ENCODE measurements at places on chromosomes 13 and 19.

DNA sequence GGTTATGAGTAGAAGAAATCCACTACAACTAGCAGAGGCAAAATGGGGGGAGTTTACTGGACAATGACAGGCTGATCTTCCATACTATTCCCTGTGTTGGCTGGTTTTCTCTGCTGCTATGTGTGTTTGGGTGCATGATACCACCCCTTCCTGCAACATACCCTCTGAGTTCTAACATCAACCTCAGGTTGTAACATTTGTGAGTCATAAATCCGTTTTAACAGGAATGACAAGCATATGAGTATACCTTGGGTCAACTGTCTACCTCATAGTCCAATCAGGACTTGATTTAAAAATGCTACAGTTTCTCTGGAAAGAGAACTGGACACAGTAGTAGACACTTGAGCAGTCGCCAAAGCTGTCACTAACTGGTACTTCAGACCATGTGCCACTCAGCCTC lies 422.9 kb downstream of the KCTD12 start:
- DNase-seq = no peak

DNA sequence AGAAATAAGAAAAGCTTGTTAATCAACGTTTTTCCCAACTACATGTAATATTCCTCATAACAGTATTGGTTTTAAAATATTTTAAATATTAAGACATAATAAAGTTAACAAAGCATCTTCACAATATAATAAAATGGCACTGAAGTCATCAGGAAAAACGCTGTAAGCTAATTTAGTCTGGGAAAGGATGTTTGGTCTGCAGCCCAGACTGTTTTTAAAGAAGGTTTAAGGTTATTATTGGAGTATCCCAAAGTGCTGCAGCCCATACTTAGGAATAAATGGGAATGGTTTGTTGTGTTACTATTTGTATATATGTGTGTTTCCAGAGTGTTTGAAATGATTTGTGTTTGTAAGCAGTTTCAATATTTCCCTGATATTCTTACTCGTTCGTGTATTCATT lies 192.8 kb upstream of the MAB21L1 start:
- DNase-seq = no peak

GRCh38 chr13:44537248-44537647 lies 38.9 kb downstream of the TSC22D1 start:
- DNase-seq = no peak

DNA sequence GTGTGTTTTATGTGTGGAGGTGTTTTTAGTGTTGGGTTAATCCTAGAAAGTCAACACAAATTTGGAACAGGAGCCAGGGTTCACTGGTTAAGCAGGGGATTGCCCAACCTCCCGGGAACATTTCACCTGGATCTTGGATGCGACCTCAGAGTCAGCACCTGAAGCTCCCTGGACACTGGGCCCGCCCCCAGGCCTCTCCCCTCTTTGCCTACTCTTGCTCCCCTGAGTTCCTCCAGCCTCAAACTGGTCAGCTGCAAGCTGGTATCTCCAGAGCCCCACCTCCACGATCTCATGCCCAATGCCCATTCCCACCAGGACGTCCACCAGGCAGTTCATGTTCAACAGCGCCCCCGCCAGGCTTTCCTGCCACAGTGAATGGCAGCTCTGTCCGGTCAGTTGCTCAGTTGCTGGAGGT lies 9.7 kb downstream of the HSD17B14 start:
- no peak for DNase-seq

GRCh38 chr13:110565296-110565695 lies 3.8 kb upstream of the RAB20 start:
- DNase-seq = no peak

DNA sequence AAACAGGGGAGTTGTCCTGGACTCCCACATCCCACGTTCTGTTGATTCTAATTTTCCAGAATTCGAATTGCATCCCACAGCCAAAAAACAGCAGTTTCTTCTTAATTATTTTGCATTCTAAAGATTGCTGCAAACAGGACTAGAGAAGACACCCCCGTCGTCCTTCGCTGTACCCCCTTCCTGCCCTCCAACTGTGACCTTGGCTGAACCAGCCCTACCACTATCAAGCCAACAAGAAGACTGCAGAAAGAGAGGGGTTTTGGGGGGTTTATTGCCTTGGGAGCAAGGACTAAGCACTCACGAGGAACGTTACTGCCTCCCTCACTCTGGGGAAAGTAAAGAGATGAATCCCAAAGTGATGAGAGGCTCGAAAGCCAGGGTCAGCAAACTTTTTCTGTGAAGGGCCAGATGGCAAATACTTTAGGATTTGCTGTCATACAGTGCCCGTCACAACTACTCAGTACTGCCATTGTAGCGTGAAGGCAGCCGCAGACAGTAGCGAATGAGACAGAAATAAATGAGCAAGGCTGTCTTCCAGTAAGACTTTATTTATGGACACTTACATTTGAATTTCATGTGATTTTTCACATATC lies 32.5 kb upstream of the KATNAL1 start:
- DNase-seq = no peak

DNA sequence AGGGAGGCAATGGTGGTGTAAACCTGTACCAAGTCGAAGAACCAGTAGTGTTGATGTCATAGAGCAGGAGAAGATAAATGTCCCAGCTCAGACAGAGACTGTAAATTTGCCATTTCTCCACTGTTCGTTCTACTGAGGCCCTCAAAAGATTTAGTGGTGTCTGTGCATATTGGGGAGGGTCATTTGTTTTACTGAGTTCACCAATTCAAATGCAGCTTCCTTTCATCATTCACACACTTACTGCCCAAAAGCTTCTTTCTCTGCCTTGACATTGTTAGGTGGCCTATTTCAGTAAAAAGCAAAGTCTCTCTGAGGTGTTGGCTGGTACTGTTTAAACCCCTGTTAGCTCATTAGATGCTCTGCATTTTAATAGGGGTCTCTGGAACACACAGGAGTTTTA lies 86.2 kb upstream of the EDNRB start:
- DNase-seq = no peak

GRCh38 chr19:50371914-50372475 lies 4.3 kb upstream of the NR1H2 start:
- DNase-seq = no peak

DNA sequence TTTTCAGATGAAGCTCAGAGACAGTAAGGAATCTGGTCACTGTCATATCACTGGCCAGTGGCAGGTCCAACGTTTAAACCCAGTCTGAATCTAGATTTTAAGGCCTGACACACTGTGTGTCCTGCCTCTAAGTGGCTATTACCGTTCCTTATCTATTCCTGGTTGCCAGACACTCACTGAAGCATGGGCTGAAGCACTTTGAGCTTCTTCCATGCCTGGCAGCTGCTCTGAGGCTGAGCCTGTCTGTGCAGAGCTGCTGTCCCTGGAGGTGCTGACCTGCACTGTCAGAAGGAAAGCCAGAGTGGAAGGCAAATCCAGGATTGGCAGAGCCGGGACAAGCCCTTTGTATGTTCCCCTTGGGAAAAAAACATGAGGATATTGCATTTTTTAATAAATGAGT lies 109.2 kb upstream of the SLC7A1 start:
- DNase-seq = no peak

GRCh38 chr19:18593367-18594095 lies 4.9 kb downstream of the REX1BD start:
- DNase-seq = no peak

DNA sequence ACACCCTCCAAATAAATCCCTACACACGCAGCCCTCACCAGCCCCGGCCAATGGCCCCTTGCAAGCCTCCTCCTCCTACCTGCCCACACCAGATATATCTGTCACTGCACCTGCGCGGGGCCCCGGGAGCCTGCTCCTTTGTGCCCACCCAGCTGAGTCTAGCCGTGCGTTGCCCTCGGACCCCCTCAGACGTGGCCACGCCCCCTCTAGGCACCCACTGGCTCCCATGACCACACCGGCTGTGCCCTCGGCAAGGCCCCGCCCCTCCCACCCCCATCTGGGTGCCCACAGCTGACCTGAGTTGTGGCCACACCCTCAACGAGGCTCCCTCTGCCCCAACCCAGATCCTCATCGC lies 6.3 kb upstream of the PNPLA6 start:
- no peak for DNase-seq

All from progenitor cell of endocrine pancreas (in vitro differentiated cells).